ENCODE measurements at places on chromosomes 3 and 15.

GRCh38 chr15:90749754-90750153 lies 32.6 kb downstream of the BLM start:
- no peak for DNase-seq

DNA sequence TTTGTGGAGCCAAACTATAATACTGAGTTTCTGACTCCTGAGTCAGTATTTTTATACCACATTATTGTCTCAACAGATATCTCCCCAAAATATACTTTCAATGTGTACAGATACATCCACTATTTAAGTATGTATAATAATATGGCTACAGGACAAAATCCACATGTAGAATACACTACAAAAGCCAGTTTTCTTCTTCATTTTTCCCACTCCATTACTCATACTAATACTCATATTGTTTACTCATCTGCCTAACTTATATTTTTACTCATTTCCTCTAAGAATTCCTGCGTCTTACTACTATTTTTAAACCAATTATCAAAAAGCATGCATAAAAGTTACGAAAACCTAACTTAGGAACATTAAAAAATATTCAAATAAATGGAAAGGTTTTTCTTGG lies 440.8 kb downstream of the ZNF385D start:
- DNase-seq, result no peak

GRCh38 chr15:47870956-47871625 lies 153.8 kb downstream of the SEMA6D start:
- DNase-seq, result no peak

GRCh38 chr3:127428344-127428997 lies 140.6 kb upstream of the PRR20G start:
- peak; percentile 30 for DNase-seq

GRCh38 chr3:39065197-39065596 lies 13.4 kb downstream of the WDR48 start:
- no peak for DNase-seq

DNA sequence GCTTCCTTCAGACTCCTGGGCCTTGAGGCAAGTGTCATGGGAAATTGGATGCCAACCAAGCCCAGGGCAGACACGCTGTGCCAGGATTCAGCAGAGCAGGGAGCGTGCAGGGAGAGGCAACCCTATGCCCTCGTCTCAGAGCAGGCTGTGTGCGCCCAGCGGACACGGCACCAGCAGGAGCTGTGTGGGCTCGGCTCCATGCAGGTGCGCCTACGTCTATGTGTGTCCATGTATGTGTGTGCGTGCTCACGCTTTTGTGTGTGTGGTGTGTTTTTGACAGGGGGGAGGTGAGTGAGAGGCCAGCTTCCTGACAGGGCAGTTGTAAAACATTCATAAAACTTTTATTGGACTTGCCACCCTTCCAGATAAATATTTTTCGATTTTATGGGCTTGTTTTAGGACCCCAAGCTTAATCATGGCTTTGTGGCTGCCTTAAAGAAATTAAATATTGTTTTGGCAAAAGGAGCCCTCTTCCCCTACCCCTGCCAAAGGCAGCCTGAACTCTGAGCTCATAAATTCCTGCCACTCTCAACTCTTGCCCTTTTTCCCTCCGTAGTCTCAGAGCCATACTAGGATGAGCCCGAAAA lies 84.4 kb downstream of the DNAJB8 start:
- no peak for DNase-seq

- DNase-seq, result no peak
These were observed 115.1 kb downstream of the DNAJB8 start for GRCh38 chr3:128351546-128351945.

GRCh38 chr15:50790778-50791453 lies 25.4 kb upstream of the SPPL2A start:
- peak; percentile 17 for DNase-seq

GRCh38 chr15:34318277-34319079 lies 19.1 kb downstream of the SLC12A6 start:
- no peak for DNase-seq

DNA sequence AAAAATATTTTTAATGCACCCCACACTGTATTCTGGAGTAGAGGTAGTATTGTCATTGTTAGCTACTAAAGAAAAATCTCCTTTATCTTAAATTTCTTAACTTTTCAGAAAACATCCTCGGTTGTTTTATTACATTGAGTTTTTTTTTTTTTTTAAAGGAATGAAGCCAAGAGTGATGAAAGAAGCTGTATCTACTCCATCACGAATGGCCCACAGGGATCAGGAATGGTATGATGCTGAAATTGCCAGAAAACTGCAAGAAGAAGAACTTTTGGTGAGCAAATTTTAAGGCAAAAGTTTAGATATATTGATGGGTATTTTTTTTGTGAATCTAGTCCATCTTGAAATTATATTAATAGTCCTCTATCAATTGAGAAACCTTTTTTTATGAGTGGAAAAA lies 49.7 kb upstream of the UTS2B start:
- DNase-seq, result no peak

- no peak for DNase-seq
These were observed 16.3 kb upstream of the RAB7A start for GRCh38 chr3:128709506-128710210.

GRCh38 chr15:73927476-73928240 lies 1.4 kb downstream of the LOXL1 start:
- DNase-seq, result peak; percentile 88

- DNase-seq, result no peak
These were observed 113.9 kb downstream of the DGKG start for GRCh38 chr3:186247821-186248814.

GRCh38 chr3:35488526-35488925 lies 150.8 kb upstream of the ARPP21 start:
- no peak for DNase-seq

- DNase-seq, result no peak
These were observed 22.0 kb downstream of the PRR23E start for GRCh38 chr3:127214975-127215374.

GRCh38 chr3:70182166-70182565 lies 130.3 kb downstream of the MDFIC2 start:
- no peak for DNase-seq

GRCh38 chr15:37046876-37047614 lies 53.3 kb downstream of the MEIS2 start:
- DNase-seq, result no peak

DNA sequence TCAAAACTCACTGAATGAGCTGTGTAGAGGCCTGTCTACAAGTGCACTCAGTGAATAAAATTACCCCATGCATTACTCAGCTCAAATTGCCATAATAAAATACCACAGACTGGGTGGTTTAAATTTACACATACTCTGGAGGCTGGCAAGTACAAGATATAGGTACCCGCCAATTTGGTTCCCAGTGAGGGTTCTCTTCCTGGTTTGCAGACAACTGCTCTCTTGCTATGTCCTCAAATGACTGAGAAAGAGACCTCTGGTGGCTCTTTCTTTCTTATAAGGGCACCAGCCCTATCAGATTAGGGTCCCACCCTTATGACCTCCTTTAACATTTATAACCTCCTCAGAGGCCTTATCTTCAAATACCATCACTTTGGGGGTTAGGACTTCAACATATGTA lies 237.0 kb downstream of the CPNE4 start:
- DNase-seq, result no peak

- DNase-seq, result no peak
These were observed 333.1 kb upstream of the KCNMB2 start for GRCh38 chr3:178203165-178203564.

DNA sequence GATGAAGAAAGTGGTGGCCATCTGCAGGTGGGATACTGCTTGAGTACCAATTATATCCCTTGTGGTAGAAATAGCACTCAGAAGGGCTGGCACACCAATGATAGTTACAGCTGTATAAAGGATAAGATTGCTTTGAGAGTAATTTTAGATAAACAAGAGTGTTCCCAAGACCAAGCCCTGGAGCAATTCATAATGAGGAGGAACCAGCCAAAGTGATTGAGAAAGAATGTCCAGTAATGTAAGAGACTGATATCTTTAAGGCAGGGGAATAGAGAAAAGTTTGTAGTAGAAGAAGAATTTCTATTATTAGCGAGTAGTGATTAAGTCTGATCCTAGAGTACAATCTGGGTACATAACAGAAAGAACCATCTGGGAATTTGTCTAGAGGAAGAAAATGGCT lies 945.1 kb downstream of the OTOL1 start:
- DNase-seq, result no peak

DNA sequence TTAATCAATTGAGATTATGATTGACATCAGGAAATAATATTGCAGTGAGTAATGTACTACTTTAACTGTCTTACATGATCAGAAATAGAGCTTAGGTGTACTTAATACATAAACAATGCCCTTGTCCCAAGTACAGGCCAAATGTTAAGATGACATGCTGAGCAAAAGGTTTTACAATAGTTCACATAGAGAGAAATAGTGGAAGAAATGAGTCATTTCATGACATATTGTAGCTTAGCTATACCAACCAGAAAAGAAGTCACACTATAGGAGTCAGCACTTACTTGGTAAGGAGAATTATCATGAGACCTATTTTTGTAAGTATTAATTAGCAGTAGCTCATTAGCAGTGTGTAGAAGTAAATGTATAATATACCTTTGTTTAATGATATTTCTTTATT lies 96.4 kb upstream of the NANOGP8 start:
- DNase-seq, result no peak

DNA sequence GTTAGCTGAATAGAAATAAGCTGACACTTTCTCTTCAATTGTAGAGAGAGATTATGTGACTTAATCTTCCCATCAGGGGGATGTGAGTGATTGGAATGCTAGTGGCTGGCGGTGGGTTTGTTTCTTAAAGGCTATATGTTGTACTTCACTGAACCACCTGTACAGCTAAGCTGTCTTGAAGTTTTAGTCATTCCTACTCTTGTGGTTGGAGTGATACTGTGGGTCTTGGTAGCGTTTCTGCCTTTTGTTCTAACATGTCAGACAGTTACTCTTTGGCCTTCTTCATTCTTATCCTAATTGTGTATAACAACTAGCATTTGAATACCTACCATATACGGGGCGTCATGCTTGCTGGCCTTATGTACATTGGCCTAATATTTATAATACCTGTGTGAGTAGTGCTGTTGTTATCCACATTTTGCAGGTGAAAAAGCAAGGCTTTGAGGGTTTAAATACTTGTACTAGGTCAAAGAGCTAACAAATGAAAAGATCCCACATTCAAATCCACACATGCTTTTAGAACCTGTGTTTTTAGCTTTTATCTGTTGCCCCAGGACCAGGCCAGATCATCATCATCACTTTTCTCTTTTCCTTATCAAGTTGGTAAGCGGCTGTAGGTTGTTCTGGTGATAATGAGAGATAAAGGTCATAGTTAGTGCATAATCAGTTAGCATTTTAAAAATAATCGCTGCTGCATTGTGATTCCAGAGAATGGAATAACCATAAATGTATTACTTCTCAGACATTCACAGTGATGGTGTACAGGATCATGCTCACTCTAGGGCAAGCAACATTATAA lies 50.2 kb downstream of the AKAP13 start:
- DNase-seq, result no peak

DNA sequence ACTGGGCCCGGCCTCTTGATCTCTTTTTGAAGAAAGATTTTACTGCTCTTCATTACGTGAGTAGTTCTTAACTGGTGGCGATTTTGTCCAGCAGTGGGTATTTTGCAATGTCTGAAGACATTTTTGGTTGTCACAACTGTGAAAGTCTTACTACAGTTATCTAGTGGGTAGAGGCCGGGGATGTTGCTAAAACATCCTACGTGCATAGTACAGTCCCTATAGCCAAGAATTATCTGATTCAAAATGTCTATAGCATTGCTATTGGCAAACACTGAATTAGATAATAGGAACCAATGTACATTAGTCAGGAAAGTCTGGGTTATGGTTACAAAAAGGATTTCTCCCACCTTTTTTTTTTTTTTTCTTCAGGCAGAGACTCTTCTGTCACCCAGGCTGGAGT lies 38.1 kb downstream of the FOXL2 start:
- no peak for DNase-seq

GRCh38 chr3:167450195-167450594 lies 23.6 kb downstream of the SERPINI2 start:
- DNase-seq, result no peak

DNA sequence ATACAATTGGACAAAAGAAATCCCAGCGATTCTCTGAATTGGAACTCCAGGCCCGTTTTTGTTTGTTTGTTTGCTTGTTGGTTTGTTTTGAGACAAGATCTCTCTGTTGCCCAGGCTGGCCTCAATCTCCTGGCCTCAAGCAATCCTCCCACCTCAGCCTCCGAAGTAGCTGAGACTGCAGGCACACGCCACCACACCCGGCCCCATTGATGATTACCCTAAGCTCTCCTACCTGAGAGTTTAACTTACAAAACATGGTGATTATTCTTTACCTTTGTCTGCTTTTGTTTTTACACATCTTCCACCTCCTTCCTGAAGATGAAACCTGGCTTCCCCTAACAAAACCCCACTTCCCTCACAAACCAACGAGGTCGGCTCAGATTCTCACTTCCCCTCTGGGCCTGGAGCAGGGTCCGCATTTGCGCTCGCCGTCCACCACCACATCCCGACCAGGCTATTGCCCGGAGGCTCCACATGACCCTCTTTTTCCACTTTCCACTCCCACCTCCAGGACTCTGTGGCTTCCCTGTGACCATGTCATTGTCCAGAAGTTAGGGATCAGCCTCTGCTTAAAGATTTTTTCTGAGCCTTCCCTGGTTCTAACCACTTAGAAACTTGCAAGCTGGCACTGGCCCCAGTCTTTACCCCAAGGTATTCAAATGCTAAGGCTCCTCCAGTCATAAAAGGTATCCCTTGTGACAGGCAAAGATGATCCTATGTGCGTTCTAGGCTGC lies 14.8 kb downstream of the KLHL6 start:
- DNase-seq, result no peak

- DNase-seq, result no peak
These were observed 28.7 kb upstream of the TMEM42 start for GRCh38 chr3:44832965-44833364.

All from activated CD8-positive, alpha-beta memory T cell treated with anti-CD3 and anti-CD28 coated beads, Interleukin-2, amount 50 U/mL, for 48 hours (primary cell).